Spinal cord (tissue), 10 donors: ENCODE measurements at places on chromosomes 4 and X. TPM values are rescaled to one million over a fixed set of nuclear protein-coding genes. Genes with fewer than 3 reads are reported as not detected.

GRCh38 chr4:1408418-1408817 lies 2.2 kb upstream of the NKX1-1 start:
- peak; percentile 37 for DNase-seq

The CFAP47 gene
- 10.9 TPM for total RNA-seq

The RNF175 gene
- total RNA-seq, result 26.5 TPM

DNA sequence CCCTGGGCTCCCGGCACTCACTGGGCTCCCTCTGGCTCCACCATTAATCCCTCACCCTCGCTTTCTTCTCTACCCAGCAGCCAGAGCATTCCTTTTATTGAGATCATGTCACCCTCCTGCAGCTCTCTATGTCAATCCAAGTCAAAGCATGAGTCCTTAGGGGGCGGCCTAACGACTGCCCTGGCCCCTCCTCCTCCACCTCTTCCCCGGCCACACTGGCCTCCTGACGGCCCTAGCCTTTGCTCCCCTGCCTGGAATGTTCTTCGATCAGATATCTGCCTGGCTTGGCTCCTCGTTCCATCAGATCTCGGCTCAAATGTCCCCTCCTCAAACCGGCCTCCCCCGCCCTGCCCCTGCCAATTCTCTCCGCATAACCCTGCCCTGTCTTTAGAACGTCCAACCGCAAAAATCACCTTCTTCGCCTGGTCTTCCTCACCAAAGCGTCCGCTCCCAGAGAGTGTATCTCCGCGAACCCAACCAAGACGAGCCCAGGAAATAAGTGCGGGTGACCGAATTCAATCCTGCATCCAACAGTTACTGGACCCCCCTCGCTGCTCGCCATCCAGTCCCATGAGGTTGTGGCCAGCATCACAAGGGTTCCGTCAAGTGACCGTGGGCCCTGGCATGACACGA lies 722 bp upstream of the PNCK start:
- no peak for DNase-seq

GRCh38 chr4:70992391-70992881 lies 1.0 kb upstream of the DCK start:
- DNase-seq, result peak; percentile 8

DNA sequence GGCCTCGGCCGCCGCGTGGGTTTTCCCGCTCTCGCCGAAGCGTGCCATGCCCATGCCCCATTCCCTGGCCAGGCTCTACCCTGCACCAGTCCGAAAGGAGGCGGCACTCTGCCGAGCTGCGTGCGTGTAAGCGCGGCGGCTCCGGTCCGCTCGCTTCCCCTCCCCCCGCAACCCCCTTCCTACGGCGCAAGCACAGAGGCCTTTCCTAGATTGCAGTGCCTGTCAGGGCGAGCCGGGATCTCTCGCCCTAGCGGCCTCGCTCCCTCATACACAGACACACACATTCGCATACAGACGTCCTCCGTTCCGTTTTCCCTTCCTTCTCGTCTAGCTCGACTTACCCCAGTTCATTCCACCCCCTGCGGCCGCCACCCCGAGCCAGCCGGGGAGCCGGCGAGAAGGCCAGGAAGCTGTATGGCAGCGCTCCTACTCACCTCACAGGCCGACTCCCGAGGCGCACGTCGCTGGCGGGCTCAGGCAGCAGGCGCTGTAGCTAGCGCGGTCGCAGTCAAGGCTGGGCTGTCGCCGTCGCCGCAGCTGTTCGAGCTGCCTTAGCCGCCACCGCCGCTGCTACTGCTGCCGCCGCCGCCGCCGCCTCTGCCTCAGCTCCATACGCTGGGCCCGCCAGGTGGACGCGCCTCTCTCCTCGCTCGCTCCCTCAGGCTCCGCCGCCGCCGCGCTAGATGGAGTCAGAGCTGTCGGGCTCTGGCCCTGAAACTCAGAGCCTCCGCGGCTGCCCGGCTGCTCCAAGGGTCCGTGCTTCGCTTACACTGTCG lies 615 bp downstream of the NEXMIF start:
- peak; percentile 26 for DNase-seq

The RAI2 gene
- total RNA-seq, result 1.8 TPM
